ENCODE measurements at places on chromosomes 6 and 20. TPM values are rescaled to one million over a fixed set of nuclear protein-coding genes. Genes with fewer than 3 reads are reported as not detected.

- DNase-seq = peak; percentile 55
Observed at GRCh38 chr20:47220161-47220582, 136.3 kb downstream of the ZMYND8 start.

DNA sequence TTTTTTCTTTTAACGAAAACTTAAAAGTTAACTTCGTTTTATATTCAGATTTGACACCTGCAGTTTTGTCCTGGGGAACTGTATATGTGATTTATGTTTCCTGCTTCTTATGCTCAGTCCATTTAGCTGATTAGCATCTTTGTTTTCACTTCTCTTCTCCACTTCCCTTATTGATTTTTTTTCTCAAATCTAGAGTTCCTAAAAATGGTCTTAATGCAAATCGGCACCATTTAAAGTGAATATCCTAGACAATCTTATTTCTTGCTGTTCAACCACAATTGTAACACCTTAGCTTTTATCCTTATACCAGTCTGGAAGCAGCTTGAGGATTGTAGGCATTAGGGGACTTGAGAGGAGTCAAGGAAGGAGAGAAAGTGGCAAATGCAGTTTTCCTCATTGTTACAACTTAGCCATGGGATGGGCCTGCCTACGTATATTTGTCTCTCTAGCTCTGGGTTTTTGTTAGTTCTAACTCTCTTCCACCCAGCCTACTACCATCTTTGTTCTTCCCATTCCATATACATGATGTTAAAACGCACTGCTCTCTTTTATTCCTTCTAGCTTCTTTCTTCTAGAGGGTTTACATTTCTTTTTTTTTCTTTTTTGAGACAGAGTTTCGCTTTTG is 8.5 kb downstream of the QRSL1 start:
- no peak for DNase-seq

Gene PRSS35
- total RNA-seq = 3.2 TPM

GRCh38 chr6:92587525-92587924 is 831.8 kb downstream of the EPHA7 start:
- peak; percentile 83 for DNase-seq

GRCh38 chr6:114595591-114595990 is 252.8 kb upstream of the HS3ST5 start:
- no peak for DNase-seq

DNA sequence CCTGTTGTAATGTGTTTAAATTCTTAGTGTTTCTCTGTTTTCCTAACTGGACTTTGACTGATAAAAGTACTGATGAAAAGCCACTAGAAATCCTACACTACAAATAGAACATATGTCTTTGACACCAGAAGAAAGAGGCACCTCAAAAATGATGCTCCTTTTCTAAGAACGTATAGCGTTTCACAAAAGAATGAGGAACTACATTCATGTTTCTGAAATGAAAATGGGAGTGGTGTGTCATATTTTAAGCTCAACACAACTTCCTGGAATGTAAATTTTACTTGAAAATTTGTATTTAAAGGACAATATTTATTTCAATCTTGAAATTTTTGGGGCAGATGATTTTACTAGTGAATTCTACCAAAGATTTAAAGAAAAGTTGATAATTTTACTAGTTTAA is 35.3 kb downstream of the KIAA0408 start:
- no peak for DNase-seq

DNA sequence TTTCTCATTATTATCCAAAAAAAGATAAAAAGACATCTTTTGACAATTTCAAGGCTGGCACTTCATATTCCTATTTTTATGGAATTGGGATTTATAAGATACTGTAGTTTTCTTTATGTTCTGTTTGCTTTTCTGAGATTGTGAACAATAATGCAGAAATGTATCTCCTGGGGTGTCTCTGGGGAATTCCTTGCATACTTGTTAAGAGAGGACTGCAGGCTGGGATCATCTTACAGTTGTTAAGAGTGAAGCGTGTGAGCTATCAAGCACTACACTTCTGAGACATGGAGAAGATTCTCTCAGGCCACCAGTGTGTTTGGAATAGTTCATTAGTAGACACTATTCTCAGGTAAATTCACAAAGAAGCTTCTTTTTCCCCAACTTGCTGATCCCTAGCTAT is 963.3 kb upstream of the GJE1 start:
- DNase-seq = no peak

Gene ULBP1
- total RNA-seq = 0.86 TPM

Gene TNF
- not detected for total RNA-seq

Gene NOX3
- not detected for total RNA-seq

DNA sequence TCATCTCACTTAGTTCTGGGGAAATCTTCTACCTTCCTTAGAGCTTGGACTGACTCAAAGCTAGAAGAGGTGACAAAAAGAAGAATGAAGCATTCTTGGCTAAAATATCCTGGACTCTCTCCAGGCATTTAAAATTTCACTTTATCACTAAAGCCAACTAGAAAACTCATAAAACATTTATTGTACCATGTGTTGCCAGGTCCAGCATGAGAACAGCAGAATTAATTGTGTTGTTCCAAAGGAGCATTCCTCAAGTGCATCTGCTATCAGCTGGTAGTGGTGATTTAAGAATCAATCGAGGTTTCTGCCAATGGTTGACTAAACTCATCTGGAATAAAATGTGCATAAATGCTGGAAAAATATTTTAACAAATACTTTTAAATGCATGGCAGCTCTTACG is 147.3 kb upstream of the SSTR4 start:
- no peak for DNase-seq

- DNase-seq = no peak
Observed at GRCh38 chr20:25272223-25273000, 24.5 kb downstream of the PYGB start.
